SW 1271 (cell line): ENCODE measurements at places on chromosomes 13 and 19.
A peak's percentile ranks its signal among the peaks of the same experiment; 100 is the strongest.

DNA sequence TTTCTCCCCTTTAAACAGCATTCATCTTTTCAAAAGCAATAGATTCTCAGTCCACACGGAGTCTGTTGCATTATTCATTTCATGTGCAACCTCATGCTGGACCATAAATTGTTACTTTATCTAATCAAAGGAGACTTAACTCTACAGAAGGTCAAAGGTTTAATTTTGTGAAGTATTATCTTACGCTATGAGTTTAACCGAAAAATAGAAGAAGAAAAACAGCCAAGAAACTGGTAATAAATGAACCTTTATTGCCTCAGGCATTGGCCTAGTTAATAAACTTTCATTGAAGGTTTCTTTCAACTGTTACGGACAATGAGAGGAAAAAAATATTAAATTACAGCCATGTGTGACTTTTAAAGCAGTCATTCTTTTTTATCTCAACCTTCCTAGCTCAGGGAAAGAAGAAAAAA is 223.6 kb downstream of the DACH1 start:
- DNase-seq, result no peak

DNA sequence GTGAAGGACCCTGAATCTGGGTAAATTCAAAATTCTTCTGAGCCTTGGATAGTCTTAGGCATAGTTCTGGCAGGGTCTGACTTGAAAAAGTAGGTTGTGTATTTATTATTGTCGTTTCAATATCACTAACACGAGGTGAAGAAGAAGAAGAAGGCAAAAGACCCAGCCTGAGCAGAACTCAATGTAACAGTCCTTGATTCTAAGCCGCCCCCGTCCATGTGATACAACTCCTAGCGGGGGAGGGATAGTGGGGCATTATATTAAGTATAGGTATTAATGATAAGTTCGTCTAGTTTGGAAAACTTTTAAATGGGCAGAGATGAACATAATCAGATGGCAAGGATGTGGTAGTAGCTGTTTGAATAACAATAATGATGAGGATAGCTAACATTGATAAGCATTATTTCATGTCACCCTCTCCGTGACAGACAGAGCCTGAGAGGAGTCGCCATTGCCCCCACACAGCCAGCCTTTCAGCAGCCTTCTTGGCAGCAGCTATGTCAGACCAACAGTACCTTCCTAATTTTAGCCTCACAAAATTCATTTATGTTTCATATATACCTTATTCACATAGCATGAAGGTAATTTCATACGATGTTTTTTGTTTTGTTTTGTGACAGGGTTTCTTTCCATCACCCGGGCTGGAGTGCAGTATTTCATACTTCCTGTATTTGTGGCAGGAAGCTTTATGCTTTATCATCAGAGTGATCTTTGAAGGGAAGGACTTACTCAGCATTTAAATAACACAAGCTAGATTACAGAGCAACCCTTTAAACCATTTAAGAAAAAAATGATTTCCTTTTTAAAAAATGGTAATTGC is 64.4 kb upstream of the NPAS1 start:
- DNase-seq, result no peak

DNA sequence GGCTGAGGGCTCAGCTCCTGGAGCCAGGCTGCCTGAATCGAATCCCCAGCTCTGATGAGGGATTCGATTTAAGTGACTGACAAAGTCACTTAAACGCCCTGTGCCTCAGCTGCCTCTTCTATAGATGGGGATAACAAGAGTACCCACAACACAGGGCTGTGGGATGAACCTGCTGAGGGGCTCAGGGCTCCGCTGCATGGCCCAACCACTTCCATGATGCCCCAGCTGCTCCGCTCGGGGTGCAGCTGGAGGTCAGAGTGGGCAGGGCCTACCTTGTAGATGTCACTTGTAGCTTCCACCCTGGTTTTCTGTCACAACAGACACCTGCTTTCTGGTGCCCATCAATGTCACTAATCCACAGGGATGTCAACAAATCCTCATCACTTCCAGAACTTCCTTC is 39.2 kb downstream of the STK24 start:
- no peak for DNase-seq

GRCh38 chr19:56601375-56601774 is 6.3 kb downstream of the ZNF71 start:
- peak; percentile 26 for DNase-seq

DNA sequence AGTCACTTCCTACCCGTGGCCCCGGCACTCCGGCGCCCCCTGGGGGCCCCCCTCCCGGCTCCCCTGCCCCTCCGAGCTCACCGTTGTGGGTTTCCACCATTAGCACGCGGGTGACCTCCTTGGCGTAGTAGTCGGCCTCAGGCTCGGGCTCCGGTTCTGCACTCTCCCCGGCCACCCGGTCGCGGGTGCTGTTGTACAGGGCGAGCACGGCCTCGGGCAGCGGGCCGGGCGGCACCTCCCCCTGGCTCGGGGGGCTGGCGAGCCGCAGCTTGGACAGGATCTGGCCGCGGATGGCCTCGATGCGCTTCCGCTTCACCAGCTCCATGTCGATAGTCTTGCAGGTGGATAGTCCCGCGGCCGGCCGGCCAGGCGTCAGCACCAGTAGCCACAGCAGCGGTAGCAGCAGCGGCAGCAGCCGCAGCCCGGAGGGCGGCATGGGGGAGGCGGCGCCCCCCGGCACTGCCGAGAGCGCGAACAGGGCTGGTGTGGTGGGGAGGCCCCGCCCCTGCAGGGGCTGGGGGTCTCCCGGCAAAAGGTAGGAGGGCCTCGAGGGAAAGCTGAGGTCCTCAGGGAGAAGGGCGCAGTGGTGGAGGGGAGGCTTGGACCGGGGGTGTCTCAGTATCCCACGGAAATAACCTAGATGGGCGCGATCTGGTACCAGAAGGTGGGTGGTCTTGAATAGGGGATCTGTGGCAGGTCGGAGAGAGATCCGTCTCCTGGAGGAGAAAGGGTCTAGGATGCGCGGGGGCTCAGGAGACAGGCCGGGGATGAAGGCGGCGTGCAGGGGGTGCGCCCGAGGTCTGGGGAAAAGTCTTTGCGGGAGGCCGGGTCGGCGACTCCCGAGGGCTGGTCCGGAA is 885 bp downstream of the TGFB1 start:
- peak; percentile 37 for DNase-seq

DNA sequence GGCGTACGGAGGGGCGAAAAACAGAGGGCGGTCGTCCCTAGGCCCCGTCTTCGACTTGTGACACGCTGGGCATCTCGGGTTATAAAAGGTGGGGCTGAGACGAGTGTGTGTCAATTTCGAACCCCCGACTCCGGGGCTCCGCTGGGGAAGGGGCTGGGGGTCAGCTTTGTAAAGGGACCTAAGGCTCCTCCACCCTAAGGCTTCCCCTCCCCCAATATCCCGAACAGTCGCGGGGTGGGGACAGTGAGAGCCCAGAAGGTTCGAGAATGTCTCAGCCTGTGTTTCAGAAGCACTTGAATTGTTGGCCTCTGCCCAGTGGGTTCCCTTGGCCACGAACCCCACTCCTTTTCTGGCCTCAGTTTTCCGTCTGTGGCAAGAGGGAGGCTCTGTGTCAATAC is 450 bp downstream of the SELENOW start:
- no peak for DNase-seq

DNA sequence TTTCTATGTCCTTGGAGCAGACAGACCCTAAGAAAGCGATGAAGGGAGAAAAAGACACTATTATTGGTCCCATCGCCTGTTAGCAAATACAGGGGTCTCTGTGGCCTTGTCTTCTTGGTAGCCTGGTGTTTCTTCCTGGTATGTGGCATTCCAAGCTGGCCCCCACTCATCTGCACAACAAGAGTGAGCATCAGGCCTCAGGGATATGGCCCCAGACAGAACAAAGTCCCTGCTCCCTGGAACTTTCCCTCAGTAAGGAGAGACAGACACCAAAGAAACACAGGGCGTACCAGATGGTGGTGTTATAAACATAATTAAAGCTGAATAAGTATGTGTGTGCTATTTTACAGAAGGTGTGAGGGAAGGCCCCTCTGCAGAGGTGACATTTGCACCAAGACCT is 48.2 kb upstream of the KPNA3 start:
- DNase-seq, result no peak

DNA sequence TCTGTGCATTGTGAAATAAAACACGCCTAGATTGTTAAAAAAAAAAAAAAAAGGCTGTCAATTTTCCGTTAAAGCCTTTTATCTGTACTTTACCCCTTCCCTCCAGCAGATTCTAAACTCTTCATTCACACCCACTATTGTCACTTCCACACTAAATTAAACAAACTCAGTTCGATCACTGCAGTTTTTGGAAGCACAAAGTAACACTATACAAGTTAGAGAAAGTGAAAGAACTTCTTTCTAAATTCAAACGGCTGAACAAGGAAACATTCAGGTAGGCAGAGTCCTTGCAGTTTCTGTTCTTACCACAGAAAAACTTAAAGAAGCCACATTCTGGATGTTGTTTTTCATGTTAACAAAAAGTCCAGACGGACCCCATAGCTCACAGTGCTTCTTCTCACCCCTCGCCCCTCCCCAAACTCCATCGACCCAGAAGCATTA is 27.5 kb upstream of the UBE2L5 start:
- DNase-seq, result no peak

DNA sequence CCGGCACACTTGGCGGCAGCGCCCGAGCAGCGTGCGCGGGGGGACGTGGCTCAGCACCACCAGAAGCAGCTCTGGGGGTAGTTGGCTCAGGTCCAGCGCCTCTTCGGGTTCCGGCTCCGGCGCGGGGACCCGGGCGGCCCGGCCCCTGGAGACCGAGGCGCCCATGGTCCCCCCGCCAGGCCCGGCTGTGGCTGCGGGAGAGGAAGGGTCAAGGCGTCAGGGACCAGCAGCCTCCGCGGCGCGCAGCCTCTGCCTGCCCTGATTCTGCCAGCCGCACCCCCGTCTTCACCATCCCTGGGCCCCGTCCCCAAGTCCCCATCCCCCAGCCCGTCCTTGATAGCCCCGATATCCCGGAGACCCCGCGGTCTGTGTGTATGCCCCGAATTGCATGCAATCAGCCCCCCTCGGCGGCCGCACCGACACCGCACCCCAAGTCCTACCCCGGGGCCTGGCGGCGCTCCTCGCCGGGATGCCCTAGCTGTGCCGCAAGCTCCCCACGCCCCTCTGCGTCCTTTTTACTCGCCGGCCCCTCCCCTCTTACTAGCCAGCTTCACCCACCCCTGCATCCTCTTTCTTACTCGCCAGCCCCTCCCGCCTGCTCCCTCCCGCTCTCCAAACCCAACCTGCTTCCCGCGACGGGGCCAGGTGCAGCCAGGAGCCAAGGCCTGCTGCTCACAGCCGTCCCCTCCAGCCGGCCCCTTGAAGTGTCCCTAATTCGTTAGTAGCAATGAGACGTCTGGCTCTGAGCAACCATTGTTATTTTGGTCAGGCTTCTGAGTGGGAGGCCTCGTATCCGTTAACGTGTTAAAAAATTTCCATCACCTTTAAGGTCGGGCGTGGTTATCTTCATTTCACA is at the start of gene FBXO27:
Gene FBXO27, minus strand, starts transcription at position 487 of the 856 bp plus-strand sequence. Its CDS starts 322 bp downstream, at position 165.
- DNase-seq, result no peak

- DNase-seq, result no peak
Observed at GRCh38 chr13:20446900-20447299, 78.8 kb downstream of the CRYL1 start.

- no peak for DNase-seq
Observed at GRCh38 chr19:19276851-19277250, 3.8 kb upstream of the TM6SF2 start.

DNA sequence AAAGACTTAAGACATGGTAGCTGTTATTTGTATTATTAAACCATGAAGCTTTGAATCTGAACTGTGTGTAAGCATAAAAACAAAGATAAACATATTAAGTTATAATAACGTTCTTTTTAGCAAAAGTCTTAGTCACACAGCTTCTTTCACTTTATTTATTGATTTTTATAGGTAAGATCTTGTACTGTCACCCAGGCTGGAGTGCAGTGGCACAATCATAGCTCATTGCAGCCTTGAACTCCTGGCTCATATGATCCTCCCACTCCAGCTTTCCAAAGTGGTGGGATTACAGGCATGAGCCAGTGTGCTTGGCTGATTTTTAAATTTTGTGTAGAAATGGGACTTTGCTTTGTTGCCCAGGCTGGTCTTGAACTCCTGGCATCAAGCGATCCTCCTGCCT is 13.4 kb downstream of the FARP1 start:
- no peak for DNase-seq

DNA sequence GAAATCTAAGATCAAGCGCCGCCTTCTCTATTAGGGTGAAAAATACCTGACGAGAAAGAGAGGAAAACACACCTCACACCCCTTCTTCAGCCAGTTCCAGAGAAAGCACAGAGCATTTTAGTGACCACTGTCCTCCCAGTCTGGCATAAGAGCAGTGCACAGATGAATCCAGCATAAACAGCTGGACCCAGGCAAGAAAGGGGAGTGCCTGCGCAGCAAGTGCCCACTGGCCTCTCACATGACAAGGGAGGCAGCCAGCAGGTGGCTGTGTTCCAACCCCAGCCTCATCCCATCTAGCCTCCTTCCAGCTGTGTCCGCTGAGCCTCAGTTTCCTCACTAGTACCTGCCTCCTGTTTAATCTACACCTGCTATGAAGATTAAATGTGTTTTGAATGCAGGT is 8.0 kb downstream of the MED26 start:
- DNase-seq, result no peak
